ENCODE measurements at places on chromosomes 7 and 10.

- no peak for DNase-seq
Measured at GRCh38 chr10:71025535-71025934, 137.2 kb upstream of the PCBD1 start.

DNA sequence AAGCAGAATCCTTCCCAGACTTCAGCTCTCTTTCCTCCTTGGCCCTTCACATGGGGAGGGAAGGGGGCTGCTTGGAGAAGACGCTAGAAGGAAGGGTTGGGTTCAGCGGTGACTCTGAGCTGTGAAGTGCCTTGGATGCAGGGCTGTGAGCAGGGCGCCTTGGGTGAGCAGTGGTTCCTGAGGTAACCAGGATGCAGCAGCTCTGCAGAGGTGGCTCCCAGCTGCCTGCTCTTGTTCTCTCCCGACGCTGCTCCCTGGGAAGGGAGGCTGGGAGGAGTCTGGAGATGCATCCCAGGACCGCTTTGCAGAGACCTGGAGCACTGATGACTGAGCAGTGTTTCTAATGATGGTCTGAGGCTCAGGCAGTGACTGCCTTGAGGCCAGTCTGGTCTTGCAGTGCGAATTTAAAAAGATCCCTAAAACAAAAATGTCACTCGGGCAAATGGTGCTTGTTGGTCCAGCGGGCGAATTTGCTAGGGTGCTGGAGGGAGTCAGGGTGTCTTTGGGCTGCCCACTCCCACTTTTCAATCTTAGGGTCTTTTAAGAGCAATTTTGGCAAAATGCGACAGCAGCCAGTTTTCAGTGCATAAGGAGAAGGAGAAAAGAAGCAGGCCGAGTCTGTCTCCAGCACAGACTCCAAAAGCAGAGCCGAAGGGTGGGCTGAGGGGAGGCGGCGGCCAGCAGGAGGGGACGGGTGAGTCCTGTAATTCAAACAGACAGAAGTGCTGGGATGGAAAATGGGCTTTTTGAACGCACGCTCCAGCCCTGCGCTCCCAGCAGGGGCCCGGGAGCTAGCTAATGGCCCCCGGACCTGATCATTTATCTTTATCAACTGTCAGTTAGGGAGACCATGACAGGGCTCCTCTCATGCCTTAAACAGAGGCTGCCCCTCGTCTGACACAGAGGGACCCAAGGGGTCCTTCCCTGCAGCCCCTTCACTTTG, 191.2 kb upstream of the SHH start:
- no peak for DNase-seq

DNA sequence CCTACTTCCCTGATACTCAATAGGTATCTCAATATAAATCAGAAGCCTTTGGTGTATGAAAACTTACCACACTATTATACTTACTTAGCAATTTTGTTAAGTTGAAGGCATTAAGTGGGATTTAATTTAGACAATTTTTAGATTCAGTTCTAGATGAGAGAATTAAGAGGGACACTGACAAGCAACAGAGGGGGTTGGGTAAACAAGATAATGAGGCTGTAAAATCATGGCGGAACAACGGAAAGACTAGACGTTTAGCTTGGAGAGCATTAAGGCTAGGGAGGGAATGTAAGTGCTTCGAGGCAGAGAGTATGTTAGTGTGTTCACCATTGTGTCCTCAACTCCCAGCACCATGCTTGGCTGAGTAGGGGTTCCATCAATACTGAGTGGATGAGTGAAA, 71.3 kb downstream of the DENND11 start:
- no peak for DNase-seq

- no peak for DNase-seq
Measured at GRCh38 chr10:114771157-114771556, 50.4 kb upstream of the FHIP2A start.

GRCh38 chr7:50475340-50475739, 25.2 kb upstream of the FIGNL1 start:
- DNase-seq, result no peak

GRCh38 chr10:67045404-67045803, 119.6 kb downstream of the LRRTM3 start:
- DNase-seq, result no peak

DNA sequence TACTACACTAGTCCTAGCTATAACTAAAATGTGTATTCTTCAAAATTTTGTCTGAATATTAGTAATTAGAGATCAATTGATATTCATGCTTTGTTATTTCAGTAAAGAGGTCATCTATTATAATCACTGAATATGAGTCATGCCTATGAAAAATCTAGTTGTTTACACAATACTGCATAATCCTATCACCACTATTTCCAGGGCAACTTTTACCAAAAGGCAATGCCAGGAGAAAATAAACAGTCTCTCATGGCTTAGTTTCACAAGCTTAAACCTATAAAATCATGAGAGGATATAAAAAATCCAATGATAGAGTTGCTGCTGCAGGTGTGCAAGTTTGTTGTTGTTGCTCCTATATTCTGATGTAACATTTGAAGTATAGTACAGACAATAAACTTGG, 149.9 kb upstream of the COL1A2 start:
- no peak for DNase-seq

DNA sequence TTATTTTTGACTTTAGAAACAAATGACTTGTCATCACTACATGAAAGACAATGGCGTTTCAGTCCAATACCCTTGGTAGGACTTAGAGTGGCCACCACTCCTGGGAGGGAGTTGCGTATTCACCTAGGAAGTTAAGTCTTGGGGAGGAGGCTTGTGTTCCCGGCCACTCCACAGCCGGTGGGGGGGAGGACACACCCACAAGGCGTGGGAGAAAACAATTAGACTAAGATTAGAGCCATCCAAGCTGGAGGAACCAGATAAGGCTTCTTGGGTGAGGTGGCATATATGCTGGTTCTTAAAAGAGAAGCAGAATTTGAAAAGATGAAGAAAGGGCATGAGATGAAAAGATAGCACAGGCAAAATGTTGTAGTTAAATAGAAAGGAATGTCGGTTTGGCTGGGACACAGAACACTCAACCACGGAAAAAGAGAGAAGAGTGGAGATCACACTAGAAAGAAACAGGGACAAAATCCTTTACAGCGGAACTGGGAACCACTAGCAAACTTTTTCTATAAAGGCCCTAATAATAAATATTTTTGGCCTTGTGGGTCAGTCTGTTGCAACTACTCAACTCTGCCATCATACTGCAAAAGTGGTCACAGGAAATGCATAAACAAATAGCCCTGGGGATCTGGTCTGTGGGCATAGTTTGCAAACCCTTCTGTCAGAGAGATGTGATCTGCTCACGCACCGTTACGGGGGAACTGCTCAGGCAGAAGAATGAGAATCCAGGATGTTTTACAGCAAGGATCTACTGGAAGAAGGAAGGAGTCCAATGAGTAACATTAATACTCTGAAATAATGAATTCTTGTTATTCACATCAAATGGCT, 651.8 kb downstream of the PARD3 start:
- no peak for DNase-seq

DNA sequence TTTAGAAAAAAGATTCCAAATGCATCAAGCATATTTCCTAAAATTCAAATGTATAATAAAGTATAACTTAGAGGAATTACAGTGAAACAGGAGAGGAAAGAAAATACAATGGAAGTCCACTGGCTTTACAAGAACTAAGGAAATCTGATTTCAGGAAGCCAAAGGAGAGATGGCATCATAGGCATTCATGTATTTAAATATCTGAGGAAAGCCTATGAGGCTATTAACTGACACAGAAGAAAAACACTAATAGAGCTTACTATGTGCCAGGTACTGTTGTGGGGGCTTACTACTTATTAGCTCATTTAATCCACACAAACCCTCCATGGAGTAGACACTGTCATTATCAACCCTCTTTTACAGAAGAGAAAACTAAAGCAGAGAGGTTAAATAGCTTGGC, 92.2 kb downstream of the SRPK2 start:
- DNase-seq, result no peak

DNA sequence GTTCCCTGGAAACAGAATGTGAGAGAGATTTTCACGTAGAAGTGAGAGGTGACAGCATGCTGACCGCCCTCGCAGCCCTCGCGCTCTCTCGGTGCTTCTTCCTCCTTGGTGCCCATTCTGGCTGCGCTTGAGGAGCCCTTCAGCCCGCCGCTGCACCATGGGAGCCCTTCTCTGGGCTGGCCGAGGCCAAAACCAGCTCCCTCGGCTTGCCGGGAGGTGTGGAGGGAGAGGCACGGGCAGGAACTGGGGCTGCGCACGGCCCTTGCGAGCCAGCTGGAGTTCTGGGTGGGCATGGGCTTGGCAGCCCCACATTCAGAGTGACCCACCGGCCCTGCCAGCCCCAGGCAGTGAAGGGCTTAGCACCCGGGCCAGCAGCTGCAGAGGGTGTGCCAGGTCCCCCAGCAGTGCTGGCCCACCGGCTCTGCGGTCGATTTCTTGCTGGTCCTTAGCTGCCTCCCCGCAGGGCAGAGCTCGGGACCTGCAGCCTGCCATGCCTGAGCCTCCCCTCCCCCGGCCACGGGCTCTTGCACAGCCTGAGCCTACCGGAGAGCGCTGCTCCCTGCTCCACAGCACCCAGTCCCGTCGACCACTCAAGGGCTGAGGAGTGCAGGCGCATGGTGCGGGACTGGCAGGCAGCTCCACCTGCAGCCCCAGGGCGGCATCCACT, 888.7 kb upstream of the ZWINT start:
- no peak for DNase-seq

DNA sequence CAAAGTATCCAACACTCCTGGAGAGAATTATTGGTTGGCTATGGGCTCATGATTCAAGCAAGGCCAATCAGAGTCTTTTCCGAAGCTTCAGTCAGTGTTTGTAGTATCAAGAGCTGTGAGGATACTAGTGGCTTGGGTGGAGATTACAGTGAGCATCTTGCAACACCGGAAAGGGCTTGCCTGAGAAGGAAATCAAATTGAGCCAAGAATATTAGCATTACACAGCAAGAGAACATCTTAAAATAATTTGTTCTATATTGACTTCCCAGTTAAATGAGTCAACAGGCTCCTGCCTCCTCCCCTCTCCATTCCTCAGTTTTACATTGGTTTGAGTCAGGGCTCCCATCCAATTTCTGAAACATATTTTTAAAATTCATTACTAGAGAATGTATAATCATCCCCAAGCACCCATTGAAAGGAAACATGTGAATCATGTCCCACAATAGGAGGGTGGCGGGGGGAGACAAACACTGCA, 127.4 kb downstream of the ELAPOR2 start:
- no peak for DNase-seq

GRCh38 chr10:123117644-123118417, 17.9 kb upstream of the HMX3 start:
- DNase-seq, result no peak

DNA sequence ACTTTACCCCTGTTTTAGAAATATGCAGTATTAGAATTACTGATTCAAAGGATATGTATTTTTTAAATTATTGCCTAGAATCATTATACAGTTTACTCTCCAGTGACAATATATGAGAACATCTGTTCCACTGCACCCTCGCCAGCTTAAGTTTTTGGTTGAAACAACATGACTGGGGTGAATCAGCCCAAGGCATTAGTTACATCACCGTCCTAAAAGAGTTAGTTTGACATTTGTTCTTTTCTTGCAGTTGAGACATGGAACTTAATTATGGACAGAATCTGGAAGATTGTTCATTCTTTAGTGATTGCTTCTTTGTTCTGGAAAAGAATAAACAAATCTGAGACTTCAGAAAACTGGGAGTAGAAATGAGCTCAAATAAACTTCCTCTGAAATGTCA, 167.3 kb upstream of the DKK1 start:
- DNase-seq, result no peak

- DNase-seq, result no peak
Measured at GRCh38 chr7:46139079-46139478, 218.0 kb upstream of the IGFBP3 start.

GRCh38 chr10:71191551-71192076, 20.8 kb upstream of the UNC5B start:
- DNase-seq, result no peak

DNA sequence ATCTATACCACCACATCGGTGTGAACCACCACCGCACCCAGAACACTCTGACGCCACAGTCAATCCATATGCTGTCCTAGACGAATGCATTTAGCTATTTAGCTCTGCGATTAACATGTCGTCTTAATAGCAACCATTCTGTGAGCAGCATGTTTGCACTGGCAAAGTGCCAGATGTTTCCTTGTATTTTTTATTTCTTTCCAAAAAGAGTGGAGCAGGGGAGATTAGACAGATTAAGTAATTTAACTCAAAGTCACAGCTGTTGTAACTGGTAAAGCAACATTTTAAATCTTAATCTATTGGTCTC, 57.0 kb upstream of the ARL4A start:
- no peak for DNase-seq

GRCh38 chr7:119748991-119749390, 524.0 kb upstream of the KCND2 start:
- DNase-seq, result no peak

DNA sequence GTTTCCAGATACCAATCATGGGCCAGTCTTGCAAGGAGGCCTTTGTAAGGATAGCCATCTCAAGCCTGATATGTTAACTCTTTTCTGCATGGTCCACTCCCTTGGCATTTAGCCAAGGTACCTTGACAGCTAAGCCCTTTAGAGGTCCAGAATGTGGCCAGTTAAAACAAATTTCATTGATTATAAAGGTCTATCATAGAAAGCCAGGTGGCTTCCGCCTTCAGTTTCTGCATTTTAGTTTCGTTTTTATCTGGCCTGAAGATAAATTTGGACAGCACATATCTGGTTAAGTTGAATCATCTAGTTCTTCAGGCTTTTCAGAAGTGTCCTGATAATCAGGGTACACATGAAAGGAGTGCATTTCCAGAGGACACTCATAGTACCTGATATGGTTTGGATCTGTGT, 30.7 kb downstream of the ANKIB1 start:
- no peak for DNase-seq

DNA sequence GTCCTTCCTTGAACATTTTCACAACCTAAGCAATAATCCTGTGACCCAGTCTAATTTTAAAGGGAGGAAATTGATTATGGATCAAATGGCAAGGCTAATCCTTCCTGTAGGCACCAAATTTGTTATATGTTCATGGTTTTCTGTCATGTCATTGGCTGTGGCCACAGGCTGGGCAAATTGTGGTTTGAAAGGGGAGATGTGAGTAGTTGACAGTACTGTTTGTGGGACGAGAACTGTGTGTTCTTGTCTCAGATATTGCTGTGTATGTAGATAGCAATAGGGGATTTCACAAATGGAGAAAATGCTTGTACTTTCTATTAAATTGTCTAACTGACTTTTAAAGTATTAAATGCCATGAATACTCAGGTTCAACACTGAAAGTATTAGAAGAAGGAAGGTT, 8.1 kb upstream of the PRKG1 start:
- no peak for DNase-seq

GRCh38 chr7:39421661-39422060, 144.5 kb upstream of the YAE1 start:
- no peak for DNase-seq

DNA sequence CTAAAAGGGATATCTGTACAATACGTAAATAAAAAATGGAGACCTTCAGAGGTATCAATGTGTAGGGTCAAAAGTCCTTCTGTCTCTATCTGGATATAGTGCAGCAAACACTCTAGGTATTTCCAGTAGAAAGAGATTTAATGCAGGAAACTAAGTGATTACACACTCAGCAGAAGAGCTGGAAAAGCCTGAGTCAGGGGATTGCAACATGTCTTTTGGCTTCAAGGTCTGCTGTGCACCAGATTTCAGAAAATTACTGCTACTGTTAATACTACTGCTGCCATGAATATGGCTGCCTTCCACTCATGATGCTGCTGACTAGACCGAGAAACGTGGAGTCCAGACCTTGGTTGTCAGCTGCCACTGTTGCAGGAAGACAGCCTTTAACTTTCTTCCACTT, 94.9 kb upstream of the DLX6 start:
- no peak for DNase-seq

- DNase-seq, result no peak
Measured at GRCh38 chr10:130792096-130792845, 519.2 kb downstream of the TCERG1L start.
